ENCODE measurements at places on chromosomes 7 and 10.

DNA sequence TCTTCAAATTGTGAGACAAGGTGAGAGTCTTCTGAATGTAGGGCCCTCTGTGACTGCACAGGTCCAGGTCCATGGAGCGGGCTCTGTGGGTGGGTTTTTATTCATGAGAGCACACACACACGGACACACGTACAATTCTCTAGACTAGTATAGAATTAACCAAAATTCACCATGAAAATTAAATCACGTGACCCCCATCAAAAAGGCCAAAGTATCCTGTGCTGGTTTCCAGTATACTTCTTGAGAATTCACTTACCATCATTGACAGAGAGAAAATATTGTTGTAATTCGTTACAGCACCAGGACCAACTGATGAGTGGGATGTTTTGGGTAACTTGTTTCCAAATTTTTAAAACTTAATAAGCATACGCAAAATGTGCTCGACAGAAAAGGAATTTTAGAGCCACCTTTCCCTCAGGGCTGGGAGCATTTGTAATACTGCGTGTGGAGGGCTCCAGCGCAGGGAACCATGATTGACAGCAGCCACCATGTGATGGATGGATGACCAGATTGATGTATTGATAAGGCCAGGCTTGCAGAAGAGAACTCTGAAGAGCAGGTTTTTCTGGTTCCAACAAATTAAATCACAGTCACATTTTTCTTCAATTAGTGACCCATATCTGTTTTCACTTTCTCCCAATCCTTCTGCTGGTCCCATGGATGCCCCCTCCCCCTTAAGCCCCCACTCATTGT is 14.9 kb upstream of the DNTT start:
- DNase-seq: no peak

GRCh38 chr7:18610331-18610948 is 114.9 kb downstream of the HDAC9 start:
- no peak for DNase-seq

GRCh38 chr10:79050896-79051555 is 17.7 kb upstream of the ZMIZ1 start:
- DNase-seq: no peak

- peak; percentile 85 for DNase-seq
These were observed 505 bp downstream of the HNRNPA2B1 start for GRCh38 chr7:26200038-26200443.

GRCh38 chr7:31084226-31084625 is 32.1 kb downstream of the ADCYAP1R1 start:
- no peak for DNase-seq

- no peak for DNase-seq
These were observed 170.8 kb upstream of the KLF14 start for GRCh38 chr7:130904792-130905191.

GRCh38 chr10:46514899-46515298 is 41.6 kb downstream of the GPRIN2 start:
- DNase-seq: no peak

DNA sequence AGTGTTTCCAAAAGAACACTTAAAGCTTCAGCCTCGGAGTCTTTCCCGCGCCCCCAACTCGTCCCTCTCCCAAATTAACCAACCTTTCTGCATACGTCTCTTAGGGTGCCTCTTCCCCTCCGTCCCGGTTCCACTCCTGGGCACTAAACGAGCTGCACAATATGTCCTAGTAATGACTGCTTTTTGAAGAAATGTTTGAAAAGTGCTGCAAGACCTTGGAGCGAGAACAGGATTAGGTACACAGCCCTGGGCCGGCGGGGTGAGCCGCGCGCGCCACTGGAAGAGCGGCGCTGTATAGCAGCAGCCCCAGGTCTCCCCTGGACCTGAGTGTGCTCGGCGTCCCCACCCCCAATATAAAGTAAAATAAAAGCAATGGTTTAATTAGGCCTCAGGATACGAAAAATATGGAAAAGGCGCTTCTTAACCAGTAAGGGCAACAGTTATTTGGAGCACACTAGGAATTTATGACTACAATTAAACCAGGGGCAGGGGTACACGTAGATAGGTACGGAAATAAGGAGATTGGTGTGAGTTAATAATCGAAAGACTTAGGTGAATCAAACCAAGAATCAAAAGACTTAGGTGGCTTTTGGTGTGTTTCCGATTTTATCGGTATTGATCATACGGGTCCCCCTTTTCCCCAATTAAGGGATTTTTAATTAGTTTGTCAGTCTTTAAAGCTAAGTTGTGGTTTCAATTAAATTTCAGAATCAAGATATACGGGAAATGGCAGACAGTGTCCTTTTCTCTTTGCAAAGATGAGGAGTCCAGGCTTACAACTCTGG is 1.9 kb downstream of the TET1 start:
- peak; percentile 14 for DNase-seq

- no peak for DNase-seq
These were observed 20.8 kb upstream of the ERVW-1 start for GRCh38 chr7:92498557-92498956.

- DNase-seq: peak; percentile 43
These were observed 526.1 kb downstream of the CALN1 start for GRCh38 chr7:71886046-71886445.

DNA sequence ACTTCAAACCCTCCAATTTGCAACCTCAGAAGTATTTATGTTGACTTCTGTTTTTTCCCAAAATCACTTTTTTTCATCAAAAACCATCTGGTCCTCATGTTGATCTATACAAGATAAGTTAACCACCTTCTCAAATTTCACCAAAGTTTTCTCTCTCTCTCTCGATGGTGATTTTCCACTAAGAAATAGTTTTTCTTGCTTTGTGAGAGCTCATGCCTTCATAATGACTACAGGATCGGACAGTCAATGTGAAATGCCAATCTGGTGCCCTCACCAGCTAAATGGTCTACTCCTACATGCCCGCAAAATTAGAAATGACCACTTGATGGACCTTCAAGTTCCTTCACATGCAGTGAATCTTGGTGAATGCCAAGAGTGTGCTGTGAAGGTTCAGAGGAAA is 40.4 kb downstream of the CNNM1 start:
- DNase-seq: no peak

GRCh38 chr7:19442016-19442785 is 266.6 kb downstream of the POLR1F start:
- DNase-seq: no peak

- no peak for DNase-seq
These were observed 116.6 kb downstream of the AOAH start for GRCh38 chr7:36607721-36608095.

GRCh38 chr7:120215654-120216053 is 57.3 kb upstream of the KCND2 start:
- no peak for DNase-seq

GRCh38 chr10:49844775-49845595 is 82.9 kb upstream of the OGDHL start:
- DNase-seq: no peak

- DNase-seq: no peak
These were observed 238.4 kb downstream of the KCNMA1 start for GRCh38 chr10:77398986-77399755.

- peak; percentile 48 for DNase-seq
These were observed 767 bp downstream of the KRIT1 start for GRCh38 chr7:92244808-92245486.

GRCh38 chr7:129298268-129298893 is 73.6 kb downstream of the AHCYL2 start:
- peak; percentile 35 for DNase-seq

GRCh38 chr10:46290101-46290886 is 3.5 kb downstream of the ANTXRL start:
- no peak for DNase-seq

DNA sequence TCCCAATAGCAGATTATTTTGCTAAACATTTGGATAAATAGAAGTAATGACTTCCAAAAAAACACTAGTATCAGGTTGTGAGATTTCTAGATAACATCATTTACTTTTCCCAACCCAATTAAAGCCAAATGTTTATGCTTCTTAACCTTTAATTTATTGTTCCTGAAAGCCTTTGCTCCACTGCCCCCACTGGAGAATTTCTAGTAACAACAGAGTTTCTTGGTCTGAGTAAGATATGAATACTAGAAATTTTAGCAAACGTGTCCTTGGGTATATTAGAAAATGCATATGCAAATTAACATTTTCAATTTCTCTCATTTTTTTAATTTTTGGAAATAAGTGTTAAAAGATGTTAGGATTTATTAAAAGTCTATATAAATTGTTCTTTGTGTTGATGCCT is 958.0 kb upstream of the PHF14 start:
- DNase-seq: no peak

GRCh38 chr10:119393421-119393820 is 149.1 kb downstream of the RGS10 start:
- DNase-seq: no peak

- no peak for DNase-seq
These were observed 4.5 kb upstream of the CCDC3 start for GRCh38 chr10:13006037-13006436.

GRCh38 chr7:18208921-18209320 is 181.3 kb upstream of the PRPS1L1 start:
- DNase-seq: no peak

- no peak for DNase-seq
These were observed 33.8 kb downstream of the HIP1 start for GRCh38 chr7:75704928-75705327.

- DNase-seq: no peak
These were observed 235.5 kb downstream of the SEMA3E start for GRCh38 chr7:83413424-83413823.

DNA sequence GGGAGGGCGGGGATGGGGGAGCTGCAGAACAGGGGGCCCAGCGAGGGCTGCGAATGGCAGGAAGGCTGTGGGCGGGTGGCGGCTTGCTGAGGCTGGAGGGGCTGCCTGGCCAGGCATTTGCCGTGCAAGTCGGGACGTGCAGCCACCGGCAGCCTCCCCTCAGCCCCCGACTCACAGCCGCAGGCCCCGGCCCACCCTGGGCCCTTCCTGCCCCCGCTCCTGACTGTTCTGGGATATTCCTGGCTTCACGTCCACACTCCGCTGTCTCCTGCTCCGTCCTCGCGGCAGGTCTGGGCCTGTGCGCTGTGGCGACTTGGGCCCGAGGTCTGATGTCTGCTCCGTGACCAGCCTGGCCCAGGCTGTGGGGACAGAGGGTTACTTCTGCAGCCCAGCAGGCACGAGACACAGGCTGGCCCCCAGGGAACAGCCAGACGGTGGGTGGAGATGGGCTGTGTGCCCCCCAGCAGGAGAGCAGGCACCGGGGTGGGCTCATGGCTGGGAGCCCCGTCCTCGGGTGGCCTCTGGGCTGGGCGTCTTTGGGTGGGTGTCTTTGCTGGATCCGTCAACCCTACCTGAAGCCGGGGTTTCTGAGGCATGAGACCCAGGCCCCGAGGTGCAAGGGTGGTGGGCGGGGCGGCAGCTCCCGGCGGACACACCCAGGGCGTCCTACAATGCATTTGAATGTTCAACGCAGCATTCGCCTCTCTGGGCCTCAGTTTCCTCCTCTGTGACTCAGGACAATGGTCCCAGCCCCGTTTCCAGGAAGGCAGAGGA is 86.5 kb downstream of the FOXL3 start:
- DNase-seq: no peak

DNA sequence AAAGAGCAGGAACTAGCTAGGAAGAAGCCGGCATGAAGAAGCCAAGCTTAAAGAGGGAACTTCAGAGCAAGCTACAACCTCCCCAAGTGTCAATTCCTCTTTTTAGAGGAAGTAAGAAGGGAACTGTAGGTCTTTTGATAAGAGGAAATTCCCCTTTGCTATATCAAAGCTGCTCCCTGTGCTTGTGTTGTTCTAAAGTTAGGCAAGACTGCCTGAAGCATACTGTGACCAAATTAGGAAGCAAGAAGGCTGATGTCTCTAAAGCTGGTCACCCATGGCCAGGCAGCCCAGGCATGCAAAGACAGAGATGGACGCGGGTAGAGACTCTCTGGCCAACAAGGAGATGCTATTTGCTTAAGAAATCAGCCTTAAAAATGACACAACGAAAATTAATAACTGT is 87.9 kb downstream of the RNF216 start:
- peak; percentile 61 for DNase-seq

DNA sequence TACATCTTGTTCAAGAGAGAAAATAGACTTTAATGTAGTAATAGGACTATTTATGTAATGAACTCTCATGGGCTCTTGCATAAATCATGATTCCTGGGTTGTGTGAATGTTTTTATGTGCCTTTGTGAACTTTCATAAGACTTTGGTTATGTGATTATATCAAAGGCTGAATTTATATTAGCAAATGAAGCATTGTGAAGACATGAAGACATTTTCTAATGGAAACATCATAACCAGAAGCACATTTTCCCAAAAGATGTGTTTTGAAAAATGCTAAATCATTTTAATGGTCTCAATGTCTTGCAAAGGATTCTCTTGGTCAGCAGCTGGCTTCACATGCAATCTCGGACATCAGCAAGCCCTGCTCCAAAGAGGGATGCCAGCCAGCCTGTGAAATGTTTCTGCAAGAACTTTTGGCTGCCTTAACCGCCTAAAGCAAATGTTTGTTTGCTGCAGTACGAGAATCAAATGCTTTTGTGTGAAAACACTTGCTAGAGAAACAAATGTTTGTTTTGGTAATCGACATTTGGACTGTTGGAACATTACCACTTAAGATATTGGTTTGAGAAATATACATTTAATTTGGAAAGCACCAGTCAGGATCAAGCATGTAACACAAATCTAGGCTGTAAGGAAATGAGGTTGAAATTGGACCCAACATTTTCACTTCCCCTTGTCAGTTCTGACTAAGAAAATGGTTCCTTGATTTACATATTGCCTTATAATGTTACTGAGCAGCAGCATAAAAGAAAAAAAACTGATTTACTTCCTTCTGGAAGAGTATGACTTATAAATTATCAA is 102.1 kb downstream of the RTKN2 start:
- DNase-seq: no peak

DNA sequence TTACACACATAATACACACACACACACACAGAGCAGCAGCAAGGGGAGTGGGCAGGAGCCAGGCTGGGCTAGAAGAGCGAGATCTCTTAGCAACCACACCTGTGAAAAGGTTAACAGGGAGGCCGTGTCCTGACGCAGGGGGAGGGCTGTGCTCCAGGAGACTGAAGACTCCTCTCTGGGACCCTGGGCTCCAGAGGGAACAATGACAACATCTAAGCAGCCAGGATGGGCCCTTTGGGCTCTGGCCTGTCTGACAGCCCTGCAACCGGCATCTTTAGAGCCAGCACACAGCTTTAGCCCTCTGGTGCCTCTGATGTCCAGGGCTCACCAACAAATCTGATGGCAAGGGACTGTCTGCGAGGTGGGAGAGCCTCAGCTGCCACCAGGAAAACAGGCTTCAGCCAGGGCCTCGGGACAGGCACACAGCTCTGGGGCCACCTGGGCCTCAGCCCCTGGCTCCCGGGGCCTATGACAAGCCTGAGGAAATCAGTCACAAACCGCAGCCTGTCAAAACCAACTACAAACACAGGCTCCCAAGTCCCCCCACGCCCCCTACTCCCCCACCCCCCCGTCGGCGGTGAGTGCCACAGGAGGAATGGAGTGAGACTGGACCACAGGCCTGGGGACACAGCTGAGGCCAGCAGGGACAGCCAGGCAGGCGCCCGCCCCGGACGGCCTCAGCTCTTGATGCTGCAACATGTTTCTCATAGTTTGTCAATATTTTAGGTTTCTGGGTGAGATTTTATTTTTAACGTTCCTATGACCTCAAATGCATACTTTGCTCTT is 102.8 kb downstream of the TNS3 start:
- DNase-seq: no peak

DNA sequence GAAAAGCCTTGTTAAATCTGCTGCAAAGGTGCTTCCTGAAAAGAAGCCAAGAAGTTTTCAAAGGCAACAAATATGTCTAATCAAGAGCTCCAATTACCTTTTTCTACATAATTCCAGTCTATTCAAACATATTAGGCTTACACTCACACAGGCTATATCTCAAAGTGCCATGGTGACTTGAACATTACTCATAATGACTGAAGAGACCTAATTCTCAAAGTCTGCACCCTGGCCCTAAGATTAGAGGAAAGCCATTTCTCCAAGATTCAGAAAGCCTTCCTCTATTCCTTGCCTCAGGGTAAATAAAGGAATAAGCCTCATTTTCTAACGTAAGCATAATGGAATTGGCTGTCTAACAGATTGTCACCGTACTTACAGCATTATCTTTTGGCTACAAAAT is 78.3 kb upstream of the THSD7A start:
- DNase-seq: no peak

Measured in midbrain (tissue), 1 donor.